Lung microvascular endothelial cell (primary cell): ENCODE measurements at places on chromosomes 6 and 20. TPM values are rescaled to one million over a fixed set of nuclear protein-coding genes. Genes with fewer than 3 reads are reported as not detected.

- DNase-seq, result peak; percentile 50
Measured at GRCh38 chr6:105402090-105402938, 568 bp downstream of the PREP start.

DNA sequence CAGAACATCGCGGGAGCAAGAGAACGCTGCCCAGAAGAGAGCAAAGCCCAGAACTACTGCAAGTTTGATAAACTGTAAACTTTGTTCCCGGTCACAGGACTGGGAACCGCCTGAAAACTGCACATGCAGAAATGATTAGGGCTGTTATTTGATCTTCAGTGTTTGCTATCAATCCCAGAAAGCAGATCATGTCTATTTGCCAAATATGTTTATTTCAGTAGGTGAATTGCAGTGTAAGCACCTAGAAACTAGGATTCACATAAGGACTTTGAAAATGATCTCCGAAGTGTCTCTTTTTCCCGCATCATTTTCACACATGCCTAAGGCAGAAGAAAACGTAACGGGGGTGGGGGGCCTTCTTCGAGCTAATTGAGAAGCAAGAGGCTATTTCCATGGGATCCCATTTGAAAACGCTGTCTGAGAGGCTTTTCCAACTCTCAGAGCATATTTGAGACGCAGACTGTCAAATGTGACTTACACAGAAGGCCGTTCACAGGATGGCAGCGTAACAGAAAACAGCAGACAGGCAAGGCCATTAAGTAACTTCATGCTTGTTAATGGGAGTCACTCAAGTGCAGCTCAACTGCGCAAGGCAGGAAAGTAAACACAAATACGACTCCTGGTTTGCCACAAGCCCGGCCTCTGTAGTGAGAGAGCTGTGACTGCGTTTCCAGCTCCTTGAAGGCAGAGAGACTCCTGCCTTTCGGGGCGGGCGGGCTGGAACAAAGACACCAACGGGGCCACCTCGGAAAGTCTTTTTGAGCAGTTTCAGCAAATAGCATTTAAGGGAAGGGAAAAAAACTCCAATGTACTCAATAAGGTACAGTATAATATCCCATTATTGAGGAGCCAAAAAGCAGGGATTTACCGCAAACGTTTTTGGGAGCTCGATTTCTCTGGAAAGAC lies 144.7 kb upstream of the ZNF217 start:
- DNase-seq, result no peak

GRCh38 chr6:129263176-129263575 lies 380.2 kb downstream of the LAMA2 start:
- DNase-seq, result no peak

- no peak for DNase-seq
Measured at GRCh38 chr6:16098211-16098610, 30.7 kb upstream of the MYLIP start.

DNA sequence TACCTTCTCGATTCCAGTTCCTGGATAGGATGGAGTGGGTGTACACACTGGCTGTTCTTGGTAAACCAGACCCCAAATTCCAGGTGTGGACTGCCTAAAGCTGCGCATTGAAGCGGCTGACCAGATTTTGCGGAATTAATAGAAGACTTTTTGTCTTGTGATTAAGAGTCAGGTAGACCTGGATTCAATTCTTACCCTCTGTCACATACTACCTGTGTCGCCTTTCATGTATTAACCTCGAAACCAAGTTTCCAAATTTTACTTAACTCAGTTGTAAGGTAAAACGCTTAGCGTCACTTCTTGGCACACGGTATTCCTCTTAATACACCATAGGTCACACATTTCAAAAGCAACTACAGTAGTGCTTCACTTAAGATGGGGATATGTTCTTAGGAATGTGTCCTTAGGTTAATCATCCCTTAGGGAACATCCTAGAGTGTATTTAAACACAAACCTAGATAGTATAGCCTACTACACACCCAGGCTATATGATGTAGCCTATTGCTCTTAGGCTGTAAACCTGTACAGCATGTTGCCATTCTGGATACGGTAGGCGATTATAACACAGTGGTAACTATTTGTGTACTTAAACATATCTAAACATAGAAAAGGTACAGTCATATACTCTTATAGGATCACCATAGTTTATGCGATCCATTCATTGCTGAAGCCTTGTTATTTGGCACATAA lies 733 bp upstream of the GOPC start:
- no peak for DNase-seq

DNA sequence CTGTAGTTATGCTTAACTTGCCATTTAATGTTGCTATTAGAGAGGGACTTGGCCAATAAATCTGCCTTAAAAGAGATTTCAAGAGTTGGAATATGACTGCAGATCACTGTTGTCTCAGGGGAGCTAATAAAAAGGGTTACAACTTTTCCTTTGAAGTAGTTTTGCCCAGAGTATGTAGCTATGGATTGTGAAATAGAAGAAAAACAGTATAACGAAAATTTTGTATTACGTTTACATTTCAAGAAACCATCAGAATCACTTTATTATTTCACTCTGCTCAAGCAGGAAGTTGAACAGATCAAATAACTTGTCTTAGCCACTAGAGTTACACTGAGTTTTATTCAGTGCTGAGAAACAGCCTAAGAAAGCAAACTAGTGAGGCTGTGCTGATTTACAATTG lies 3.0 kb upstream of the ZSCAN26 start:
- no peak for DNase-seq

GRCh38 chr6:27812805-27813492 lies 99.2 kb downstream of the OR2B2 start:
- no peak for DNase-seq

GRCh38 chr6:30100585-30101443 lies 12.1 kb downstream of the TRIM31 start:
- no peak for DNase-seq

DNA sequence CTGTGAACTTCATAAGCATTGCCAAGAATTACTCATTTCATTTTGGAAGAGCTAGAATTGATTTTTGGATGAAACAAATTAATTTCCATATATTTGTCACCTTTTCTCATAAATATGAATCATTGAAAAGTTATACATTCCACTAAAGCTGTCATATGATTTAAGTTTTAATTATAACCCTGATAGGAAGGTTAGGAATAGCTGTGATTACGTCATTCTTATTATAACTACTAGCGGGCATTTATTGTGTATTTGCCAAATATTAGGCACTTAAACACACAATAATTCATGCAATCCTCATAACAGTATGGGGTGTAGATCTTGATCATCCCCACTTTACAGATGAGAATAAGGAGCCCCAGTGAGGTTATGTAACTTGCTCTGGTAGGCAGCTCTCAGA lies 77.4 kb upstream of the ENPP5 start:
- no peak for DNase-seq

Gene ME1
- 2.2 and 6.5 TPM in 2 replicates for total RNA-seq

Gene RPS6KA2
- 121 and 168 TPM in 2 replicates for total RNA-seq

Gene MATN4
- total RNA-seq, result not detected in 2 replicates

Gene KHDC1L
- total RNA-seq, result not detected in 2 replicates

Gene C6orf15
- not detected in 2 replicates for total RNA-seq

Gene PAX1
- not detected in 2 replicates for total RNA-seq

Gene ENPP4
- 0.40 and 0.87 TPM in 2 replicates for total RNA-seq
